Amniotic epithelial cell (primary cell): ENCODE measurements at places on chromosomes 5 and 9.

DNA sequence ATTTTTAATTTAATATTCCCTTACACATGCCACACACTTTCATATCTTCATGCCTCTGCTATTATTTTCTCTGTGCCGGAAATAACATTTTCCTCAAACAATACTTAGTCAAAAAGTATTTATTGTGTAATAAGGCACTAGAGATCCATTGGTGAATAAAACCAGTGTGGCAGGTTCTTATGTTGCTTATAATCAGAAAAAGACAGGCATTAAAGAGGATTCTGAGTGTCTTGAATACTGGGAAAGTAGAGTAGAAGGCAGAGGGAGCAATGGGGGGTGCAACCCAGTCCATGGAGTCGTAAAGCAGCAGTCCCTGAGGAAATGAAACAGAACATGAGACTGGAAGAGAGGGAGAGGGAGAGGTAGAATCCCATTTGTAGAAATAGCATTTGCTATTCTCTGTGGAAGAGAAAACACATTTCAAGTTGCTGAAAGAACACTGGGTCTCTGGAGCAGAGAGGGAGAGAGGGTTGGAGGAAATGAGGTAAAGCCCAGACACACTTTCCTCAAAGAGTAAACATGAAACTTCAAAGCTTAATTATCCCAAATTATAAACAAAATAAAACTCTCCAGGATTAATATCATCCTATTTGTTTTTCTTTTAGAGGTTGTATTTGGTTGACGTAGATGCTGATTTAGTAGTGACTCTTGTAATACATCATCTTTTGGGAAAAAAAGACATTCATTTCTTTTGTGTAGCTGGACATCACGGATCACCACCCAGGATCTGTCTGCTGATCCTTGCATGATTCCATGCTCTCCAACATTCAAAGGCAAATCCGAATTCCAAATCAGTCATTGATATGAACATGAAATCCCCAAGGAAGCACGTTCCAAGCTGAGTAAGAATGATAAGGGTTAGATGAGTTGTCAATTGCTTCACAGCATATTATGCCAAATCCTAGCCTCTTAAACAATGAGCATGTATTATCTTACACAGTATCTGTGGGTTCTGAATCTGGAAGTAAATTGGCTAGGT lies 37.4 kb upstream of the GRAMD2B start:
- peak; percentile 34 for DNase-seq

GRCh38 chr5:128303593-128303992 lies 220.0 kb downstream of the SLC12A2 start:
- no peak for DNase-seq

DNA sequence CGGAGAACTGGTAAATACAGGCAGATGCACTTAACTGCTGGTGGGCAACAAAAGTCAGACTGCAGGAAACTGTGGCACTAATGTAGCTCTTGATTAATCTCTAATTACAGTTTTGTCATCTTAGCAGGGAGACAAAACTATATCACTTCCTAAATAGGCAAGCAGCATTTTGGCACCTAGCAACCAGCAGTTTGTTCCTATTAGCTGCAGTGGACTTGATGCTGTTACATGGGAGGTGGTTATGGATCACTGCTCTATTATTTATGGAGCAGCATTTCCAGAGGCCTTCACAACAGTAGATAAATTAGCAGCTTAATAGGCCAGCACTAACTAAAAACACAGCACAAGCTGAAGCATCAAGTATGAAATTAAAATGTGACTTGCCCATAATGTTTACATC lies 518.3 kb upstream of the ITGA1 start:
- DNase-seq = no peak

- no peak for DNase-seq
Observed at GRCh38 chr5:131757830-131758519, 38.8 kb downstream of the FNIP1 start.

- no peak for DNase-seq
Observed at GRCh38 chr5:89097103-89097502, 214.1 kb upstream of the MEF2C start.

DNA sequence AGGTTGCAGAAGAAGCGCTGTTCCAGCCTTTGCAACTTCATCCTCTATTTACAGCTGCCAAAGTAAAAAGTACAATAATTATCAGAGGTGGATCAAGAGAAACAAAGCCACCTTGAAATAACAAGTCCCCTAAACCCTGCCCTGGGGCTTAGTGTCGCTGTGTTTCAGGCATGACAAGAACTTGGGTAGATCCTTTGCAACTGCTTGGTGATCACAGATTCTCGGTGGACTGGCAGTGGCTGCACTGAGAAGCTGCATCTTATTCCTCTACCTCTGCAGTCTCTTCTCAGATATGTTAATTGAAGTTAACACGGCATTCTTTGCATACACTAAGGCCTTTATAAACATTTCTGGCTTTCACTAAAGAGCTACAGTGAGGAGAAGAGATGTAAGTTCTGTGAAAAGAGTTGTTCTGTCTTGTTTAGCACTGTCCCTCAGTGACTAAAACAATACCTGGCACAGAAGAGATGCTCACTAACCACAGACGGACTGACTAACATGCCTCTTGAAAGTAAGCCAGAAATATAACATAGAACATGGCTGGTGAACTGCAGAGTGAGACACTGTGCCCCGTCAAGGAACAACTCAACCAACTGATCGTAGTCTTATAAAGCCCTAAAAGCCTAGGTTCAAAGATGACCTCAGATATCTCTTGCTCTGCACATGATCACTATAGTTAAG lies 144.2 kb downstream of the MLLT3 start:
- peak; percentile 12 for DNase-seq

- DNase-seq = peak; percentile 76
Observed at GRCh38 chr9:69223605-69224004, 49.5 kb downstream of the TJP2 start.

GRCh38 chr5:27158775-27159174 lies 120.4 kb upstream of the CDH9 start:
- peak; percentile 47 for DNase-seq

- peak; percentile 34 for DNase-seq
Observed at GRCh38 chr5:143354025-143354424, 49.5 kb downstream of the NR3C1 start.

DNA sequence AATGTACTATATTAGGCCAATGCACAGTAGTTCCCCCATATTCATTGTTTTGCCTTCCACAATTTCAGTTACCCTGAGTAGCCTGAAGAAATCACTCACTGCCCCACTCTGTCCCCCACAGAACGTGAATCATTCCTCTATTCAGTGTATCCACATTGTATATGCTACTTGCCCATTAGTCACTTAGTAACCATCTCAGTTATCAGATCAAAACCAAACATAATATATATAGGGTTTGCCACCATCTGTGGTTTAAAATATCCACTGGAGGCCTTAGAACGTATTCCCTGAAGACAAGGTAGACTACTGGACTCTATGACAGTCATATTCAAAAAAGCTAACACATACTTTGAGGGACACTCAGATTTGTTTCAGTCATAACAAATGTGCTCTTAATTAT lies 465.7 kb upstream of the RGMB start:
- DNase-seq = peak; percentile 60

DNA sequence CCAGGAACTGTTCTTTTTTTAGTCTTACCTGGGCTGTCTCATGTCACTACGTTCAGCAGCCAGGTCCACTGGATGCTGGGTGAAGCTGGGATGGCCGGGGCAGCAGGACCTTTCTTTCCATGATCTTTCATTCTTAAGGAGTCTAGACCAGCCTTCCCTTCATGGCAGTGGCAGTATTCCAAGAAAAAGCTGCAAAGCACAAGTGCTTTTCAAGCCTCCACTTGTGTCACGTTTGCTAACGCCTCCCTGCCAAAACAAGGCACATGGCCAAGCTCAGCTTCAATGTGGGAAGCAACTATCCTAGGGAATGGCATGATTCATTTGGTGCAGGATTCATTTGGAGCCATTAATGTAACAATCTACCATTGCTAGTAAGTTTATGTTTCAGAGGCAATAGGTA lies 94.8 kb downstream of the RCL1 start:
- DNase-seq = no peak

DNA sequence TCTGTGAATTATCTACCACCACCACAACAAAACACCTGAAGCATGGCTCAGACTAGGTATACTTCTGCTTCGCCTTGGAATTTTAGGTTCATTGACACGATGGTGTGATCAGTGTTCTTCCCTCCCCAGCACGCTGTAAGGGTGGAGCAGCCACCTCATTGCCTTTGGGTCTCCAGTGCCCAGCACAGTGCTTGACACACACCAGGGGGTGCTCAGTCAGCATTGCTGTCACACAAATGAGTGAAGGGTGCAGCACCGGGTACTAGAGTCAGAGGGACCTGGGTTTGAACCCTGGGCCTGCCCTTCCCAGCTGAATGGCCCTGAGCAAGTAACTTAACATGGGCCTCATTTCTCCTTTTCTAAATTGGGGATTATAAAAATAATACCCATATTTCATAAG lies 9.9 kb upstream of the ANGPTL2 start:
- no peak for DNase-seq

- no peak for DNase-seq
Observed at GRCh38 chr9:110405858-110406443, 68.3 kb upstream of the TXNDC8 start.
